ENCODE measurements at places on chromosomes 13 and 19.

- DNase-seq: no peak
Measured at GRCh38 chr13:31207661-31208552, 8.1 kb downstream of the B3GLCT start.

DNA sequence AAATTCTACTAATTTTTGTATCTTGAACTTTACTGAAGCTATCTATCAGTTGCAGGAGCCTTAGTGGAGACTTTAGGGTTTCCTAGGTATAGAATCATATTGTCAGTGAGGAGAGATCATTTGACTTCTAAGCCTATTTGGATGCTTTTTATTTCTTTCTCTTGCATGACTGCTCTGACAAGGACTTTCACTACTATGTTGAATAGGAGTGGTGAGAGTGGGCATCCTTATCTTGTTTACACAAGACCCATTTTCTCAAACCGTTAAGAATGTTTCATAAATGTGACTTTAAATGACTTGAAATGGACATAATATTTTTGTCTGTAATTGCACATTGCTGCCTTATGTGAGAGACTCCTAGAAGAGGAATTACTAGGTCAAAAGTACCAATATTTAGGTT lies 17.9 kb upstream of the CSNK1A1L start:
- no peak for DNase-seq

- DNase-seq: no peak
Measured at GRCh38 chr19:6652805-6653094, 17.2 kb downstream of the TNFSF14 start.

DNA sequence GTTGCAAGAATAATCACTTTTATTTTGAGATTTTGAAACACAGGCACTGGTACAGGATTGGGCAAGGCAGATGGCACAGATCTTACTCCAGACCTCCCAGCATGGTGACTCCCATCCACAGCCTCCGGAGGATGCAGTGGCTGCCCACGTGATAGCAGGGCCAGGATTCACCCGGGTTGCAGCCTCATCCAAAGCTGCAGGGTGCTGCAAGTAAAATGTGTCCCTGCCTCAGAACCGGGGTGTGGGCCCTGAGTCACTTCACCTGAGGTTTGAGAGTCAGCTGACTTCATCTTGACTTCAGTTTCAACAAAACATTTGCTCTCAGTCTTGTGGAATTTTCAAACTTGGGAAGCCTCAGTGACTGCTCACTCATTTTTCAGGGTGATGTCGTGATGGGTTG lies 201.9 kb downstream of the FGF9 start:
- DNase-seq: no peak

GRCh38 chr19:20840371-20840770 lies 64.3 kb downstream of the ZNF66 start:
- DNase-seq: no peak

DNA sequence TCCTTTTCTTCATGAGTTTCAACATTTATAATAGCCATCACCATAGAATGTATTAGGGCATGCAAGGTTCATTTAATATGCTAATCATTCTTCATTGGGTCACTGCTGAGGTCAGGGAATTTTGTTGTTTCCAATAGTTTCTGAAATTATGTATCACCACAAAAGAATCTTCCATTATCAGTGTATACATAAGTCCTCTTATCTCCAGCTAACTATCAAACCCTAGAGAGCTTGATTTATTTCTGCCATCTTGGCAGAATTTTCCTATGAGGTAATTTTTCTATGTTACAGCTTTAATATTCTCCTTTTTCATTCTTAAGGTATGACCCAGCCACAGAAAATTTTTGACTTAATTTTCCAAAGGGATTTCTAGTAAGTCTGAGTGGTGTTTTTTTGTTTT lies 415.0 kb upstream of the SLITRK1 start:
- no peak for DNase-seq

GRCh38 chr19:1471010-1471514 lies 8.0 kb downstream of the C19orf25 start:
- no peak for DNase-seq
